ENCODE measurements at places on chromosomes 2 and 18. TPM values are rescaled to one million over a fixed set of nuclear protein-coding genes. Genes with fewer than 3 reads are reported as not detected.

Gene MTERF4
- total RNA-seq: 25.1 TPM

Gene AKAIN1
- total RNA-seq: not detected

Gene SCTR
- total RNA-seq: not detected

Gene KCNJ13
- total RNA-seq: not detected

Gene EFR3B
- total RNA-seq: 16.8 TPM

Gene RPE
- total RNA-seq: 67.6 TPM

Gene DNAH7
- total RNA-seq: 0.76 TPM

Gene SRBD1
- 8.3 TPM for total RNA-seq

Gene IL1A
- 0.15 TPM for total RNA-seq

Gene CPO
- not detected for total RNA-seq

Gene SCLY
- 25.0 TPM for total RNA-seq

Gene GFPT1
- total RNA-seq: 26.5 TPM

Gene ADCYAP1
- total RNA-seq: not detected

Gene B3GNT7
- 1.8 TPM for total RNA-seq

Gene EPB41L3
- 0.82 TPM for total RNA-seq

Gene G6PC2
- total RNA-seq: not detected

Gene KCNIP3
- 1.0 TPM for total RNA-seq

Gene OTOS
- not detected for total RNA-seq

Gene GREB1
- 2.8 TPM for total RNA-seq

Gene RNF144A
- total RNA-seq: 7.5 TPM

Gene SESTD1
- 24.5 TPM for total RNA-seq

Gene MC4R
- not detected for total RNA-seq

Gene PLCD4
- total RNA-seq: 0.30 TPM

Gene UBE2F
- total RNA-seq: 53.5 TPM

Gene RAB12
- 26.4 TPM for total RNA-seq

Gene OSBPL1A
- 9.9 TPM for total RNA-seq

Gene MTCL1
- 55.8 TPM for total RNA-seq

Gene EPG5
- 4.3 TPM for total RNA-seq

Gene ME2
- total RNA-seq: 38.0 TPM

Gene SPATA3
- total RNA-seq: not detected

Gene CD8B
- not detected for total RNA-seq

All from A549 treated with CpdA at 1 μM for 4 hours (cell line).